ENCODE measurements at places on chromosomes 12 and 14. TPM values are rescaled to one million over a fixed set of nuclear protein-coding genes. Genes with fewer than 3 reads are reported as not detected.

DNA sequence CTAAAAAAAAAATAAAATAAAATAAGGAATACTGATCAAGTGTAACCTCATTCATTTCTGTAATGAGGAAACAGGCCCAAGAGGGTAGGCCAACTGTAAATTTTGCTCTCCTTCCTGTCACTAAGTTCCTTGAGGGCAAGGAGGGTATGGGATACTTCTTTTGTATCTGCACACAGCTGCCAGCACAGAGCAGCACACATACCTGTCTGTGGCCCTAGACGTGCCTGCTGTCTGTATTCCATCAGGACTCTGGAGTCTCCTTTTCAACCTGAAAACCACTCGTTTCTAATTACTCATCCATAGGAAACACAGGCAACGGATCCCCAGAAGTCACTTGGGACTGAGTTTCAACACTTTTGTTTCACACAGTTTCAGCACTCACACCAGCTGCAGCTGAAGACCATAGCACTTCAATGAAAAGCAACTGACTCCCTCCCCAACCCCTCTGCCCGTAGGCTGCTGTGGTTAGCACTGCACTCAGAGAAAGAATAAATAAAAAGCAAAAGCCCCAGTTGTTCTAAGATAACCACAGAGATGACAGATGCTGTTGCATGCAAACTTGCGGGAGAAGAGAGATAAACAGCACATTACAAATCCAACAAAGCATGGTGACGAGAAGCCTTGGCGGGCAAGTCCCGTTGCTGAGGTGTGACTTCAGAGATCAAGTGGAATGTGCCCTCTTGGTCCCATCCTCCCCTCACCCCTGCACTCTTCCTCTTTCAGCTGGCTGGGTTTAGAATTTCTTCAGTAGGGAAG lies 24.9 kb downstream of the CRACR2A start:
- H3K36me3 ChIP-seq: peaks cover 5% of the 10 kb centered on the region
- DNase-seq: peak; percentile 46
- H3K4me3 ChIP-seq: no peak overlapping the region
- peak overlapping the region; percentile 50 for H3K27ac ChIP-seq
- no peaks in the 10 kb centered on the region for H3K27me3 ChIP-seq
- H3K4me1 ChIP-seq: peaks cover 22% of the 10 kb centered on the region

The ZFHX2 gene
- 0.43 TPM for total RNA-seq

DNA sequence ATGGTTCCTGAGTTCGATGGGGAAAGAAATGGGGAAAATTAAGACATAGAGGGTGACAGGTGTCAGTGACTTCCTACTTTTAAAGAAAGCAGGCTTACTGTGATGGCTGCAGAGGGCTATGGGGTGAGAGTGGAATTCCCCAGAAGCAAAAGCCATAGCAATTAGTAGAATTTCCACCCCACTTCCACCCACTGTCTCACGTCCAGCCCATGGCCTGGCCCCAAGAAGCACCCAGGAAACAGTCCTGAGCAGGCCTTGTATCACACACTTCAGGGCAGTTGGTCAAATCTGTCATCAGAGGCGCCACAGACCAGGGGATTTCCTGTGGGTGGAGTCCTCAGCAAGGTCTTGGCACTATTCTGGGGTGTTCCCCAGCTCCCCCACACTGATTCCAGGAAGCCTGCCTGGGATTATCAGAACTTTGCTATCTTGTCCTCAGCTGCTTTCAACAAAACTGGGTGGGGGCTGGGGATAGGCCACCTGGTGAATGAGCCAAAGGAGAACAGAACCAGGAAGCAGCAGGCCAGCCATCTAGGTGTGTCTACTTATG lies 120.1 kb upstream of the CCND2 start:
- peak; percentile 46 for DNase-seq
- no peak overlapping the region for H3K4me3 ChIP-seq
- no peaks in the 10 kb centered on the region for H3K27me3 ChIP-seq
- H3K27ac ChIP-seq: no peak overlapping the region

DNA sequence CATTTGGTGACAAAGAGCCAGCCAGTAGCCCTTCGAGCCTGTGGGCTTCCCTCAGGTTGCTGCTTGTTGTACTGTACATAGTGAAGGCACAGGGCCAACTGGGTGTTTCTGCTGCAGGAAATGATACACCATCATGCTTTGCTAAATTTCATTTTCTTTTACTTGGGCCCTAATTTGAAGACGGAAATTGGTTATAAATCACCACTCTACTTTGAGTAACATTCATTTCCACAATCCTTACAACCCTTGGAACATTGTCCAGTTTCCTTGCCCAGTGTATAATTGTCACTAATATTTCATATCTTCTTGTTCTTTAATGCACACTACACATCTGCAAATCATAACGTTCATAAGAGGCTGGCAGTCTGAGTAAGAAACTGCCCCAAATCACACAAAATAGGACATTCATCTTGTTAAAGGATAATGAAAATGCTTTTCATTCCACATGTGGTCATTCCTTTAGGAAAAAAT lies 30.2 kb downstream of the MSRB3 start:
- DNase-seq: peak; percentile 44
- no peaks in the 10 kb centered on the region for H3K36me3 ChIP-seq

- H3K4me3 ChIP-seq: no peak overlapping the region
- H3K27me3 ChIP-seq: no peaks in the 10 kb centered on the region
- no peaks in the 10 kb centered on the region for H3K4me1 ChIP-seq
- H3K27ac ChIP-seq: no peak overlapping the region
- DNase-seq: no peak
- H3K36me3 ChIP-seq: no peaks in the 10 kb centered on the region
These were observed 358.0 kb downstream of the RGS6 start for GRCh38 chr14:72290241-72290640.

- no peaks in the 10 kb centered on the region for H3K36me3 ChIP-seq
- no peaks in the 10 kb centered on the region for H3K4me1 ChIP-seq
- no peak overlapping the region for H3K27ac ChIP-seq
- DNase-seq: no peak
- H3K4me3 ChIP-seq: no peak overlapping the region
These were observed 267.3 kb upstream of the PDE3A start for GRCh38 chr12:20101046-20101445.

The ARF3 gene
- total RNA-seq: 42.4 TPM

DNA sequence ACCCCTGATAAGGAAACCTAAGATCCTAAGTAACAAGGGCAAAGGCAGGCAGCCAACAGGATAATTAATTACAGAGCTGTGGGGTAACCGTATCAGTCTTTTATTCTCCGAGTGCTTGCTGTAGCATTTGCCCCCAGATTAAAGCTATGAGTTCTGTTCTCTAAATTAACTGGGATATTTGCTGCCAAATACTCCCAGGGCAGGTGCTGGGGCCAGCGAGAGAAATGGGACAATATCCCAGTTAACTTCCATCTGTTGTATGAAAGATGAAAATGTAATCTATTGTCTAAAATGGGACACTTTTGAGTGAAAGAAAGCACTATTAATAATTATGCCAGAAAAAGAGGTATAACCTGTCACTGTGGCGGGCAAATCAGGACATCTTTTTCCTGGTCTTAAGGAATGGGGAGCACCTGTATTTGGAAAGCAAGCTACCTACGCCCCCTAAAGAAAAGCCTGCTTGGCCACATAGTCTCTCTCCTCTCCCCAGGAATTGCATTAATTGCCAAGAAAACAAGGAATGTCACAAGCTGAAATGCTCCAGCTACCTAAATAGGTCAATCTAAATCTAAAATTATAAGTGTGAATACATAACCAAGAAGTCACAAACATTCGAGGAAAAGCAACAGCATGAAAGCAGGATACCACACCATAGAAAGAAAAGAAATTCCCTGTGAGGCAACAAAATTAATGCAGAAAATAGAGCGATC lies 26.7 kb upstream of the CFAP54 start:
- H3K27me3 ChIP-seq: no peaks in the 10 kb centered on the region
- no peaks in the 10 kb centered on the region for H3K4me1 ChIP-seq
- no peaks in the 10 kb centered on the region for H3K36me3 ChIP-seq
- no peak for DNase-seq
- H3K4me3 ChIP-seq: no peak overlapping the region

The EML5 gene
- total RNA-seq: 10.3 TPM

The TMPO gene
- 209 TPM for total RNA-seq

GRCh38 chr12:46898152-46898931 lies 72.5 kb upstream of the SLC38A4 start:
- H3K27ac ChIP-seq: no peak overlapping the region
- no peaks in the 10 kb centered on the region for H3K36me3 ChIP-seq
- H3K27me3 ChIP-seq: no peaks in the 10 kb centered on the region

- H3K4me3 ChIP-seq: no peak overlapping the region
- H3K27me3 ChIP-seq: no peaks in the 10 kb centered on the region
- DNase-seq: no peak
- H3K4me1 ChIP-seq: no peaks in the 10 kb centered on the region
- H3K27ac ChIP-seq: no peak overlapping the region
These were observed 264.4 kb downstream of the EFCAB11 start for GRCh38 chr14:89690139-89690538.

The B4GALNT1 gene
- 1.1 TPM for total RNA-seq

The BCL2L14 gene
- 32.7 TPM for total RNA-seq

The PZP gene
- not detected for total RNA-seq

DNA sequence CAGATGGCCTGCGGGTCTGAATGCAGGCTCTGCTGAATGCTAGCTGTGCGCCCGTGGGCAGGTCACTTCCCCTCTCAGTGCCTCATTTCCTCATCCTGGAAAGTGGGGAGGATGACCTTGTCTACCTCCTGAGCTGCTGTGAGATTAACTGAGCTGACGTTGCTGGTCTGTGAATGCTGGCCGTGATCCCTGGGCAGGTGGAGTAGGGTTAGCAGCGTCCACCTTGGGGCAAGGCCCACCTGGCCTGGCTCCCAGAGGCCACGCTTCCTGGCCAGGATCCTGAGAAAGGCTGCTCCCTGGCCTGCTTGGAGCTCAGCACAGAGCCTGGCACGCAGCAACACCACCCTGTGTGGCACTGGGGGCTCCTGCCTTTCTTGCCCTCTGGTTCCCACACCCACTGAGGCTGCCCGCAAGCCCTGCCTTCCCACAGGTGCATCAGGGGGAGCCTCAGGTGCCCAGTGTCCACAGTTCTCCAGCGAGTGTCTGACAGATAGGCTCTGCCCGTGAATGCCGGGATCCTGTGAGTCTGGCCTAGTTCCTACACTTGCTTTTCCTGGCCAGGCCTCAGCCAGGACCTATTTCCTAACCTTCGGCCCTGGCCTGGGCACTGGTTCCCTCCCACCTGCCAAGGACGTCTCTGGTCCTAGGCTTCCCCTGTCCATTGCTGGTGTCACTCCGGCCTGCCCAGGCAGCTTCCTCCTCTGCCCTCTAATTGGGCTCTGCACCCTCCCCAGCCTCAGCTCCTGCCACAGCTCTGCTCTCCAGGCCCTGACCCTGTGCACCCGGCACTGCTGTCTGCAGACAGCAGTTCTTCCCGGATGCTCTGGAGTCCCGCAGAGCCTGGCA lies 37.2 kb upstream of the TDRD9 start:
- peak overlapping the region; percentile 87 for H3K27ac ChIP-seq

The CCDC196 gene
- total RNA-seq: not detected

DNA sequence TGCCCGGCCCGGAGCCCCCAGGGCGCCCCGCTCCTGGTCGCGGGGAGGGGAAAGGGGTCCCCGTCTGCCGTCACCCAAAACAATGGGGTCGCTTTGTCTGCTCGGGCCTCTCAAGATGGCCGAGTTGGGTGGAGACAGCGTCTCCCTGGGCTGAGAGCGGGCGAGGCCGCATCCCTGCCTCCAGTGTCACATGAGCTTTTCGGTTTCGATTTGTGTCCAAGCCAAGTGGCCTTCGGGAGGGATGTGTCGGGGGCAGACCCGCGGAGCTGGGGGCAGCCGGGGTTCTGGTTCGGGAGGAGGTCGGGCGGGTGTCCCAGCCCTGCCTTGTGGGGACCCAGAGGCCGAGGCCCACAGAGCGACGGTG lies 790 bp downstream of the DYNC1H1 start:
- H3K4me1 ChIP-seq: peaks cover 84% of the 10 kb centered on the region
- peak overlapping the region; percentile 99 for H3K4me3 ChIP-seq
- H3K27ac ChIP-seq: peak overlapping the region; percentile 96
- peak; percentile 91 for DNase-seq
- peaks cover 13% of the 10 kb centered on the region for H3K36me3 ChIP-seq
- H3K27me3 ChIP-seq: no peaks in the 10 kb centered on the region

GRCh38 chr14:78764645-78765044 lies 594.5 kb downstream of the NRXN3 start:
- H3K27me3 ChIP-seq: no peaks in the 10 kb centered on the region
- H3K36me3 ChIP-seq: no peaks in the 10 kb centered on the region
- H3K4me1 ChIP-seq: no peaks in the 10 kb centered on the region

- peaks cover 10% of the 10 kb centered on the region for H3K4me1 ChIP-seq
- no peak overlapping the region for H3K27ac ChIP-seq
- H3K36me3 ChIP-seq: no peaks in the 10 kb centered on the region
- no peaks in the 10 kb centered on the region for H3K27me3 ChIP-seq
- no peak overlapping the region for H3K4me3 ChIP-seq
- DNase-seq: no peak
These were observed 372.2 kb downstream of the EGLN3 start for GRCh38 chr14:33578461-33579216.

The FICD gene
- total RNA-seq: 2.3 TPM

GRCh38 chr12:29858270-29858786 lies 74.6 kb upstream of the TMTC1 start:
- no peak overlapping the region for H3K27ac ChIP-seq
- no peaks in the 10 kb centered on the region for H3K27me3 ChIP-seq
- no peak overlapping the region for H3K4me3 ChIP-seq
- no peak for DNase-seq

DNA sequence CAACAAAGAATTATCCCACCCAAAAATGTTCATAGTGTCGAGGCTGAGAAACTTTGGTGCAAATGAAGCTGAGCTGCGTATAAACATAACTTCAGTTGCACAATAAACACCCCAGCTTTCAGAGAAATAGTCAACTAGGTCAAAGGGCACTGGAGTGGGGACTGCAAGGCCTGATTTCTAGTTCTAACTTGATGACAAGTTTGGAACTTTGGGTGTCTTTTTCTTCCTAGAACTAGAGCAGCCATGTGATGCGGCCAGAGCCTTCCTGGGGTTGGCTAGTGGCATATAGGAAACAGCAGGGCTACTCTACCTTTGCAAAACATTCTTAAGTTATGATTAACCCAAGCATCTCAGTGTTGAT lies 298.4 kb upstream of the AMIGO2 start:
- no peaks in the 10 kb centered on the region for H3K27me3 ChIP-seq
- no peak for DNase-seq
- no peak overlapping the region for H3K4me3 ChIP-seq
- no peaks in the 10 kb centered on the region for H3K36me3 ChIP-seq
- H3K4me1 ChIP-seq: no peaks in the 10 kb centered on the region

GRCh38 chr12:22993609-22994315 lies 368.8 kb downstream of the ETNK1 start:
- no peaks in the 10 kb centered on the region for H3K27me3 ChIP-seq
- H3K4me1 ChIP-seq: no peaks in the 10 kb centered on the region
- no peak overlapping the region for H3K4me3 ChIP-seq
- no peak for DNase-seq
- no peaks in the 10 kb centered on the region for H3K36me3 ChIP-seq

DNA sequence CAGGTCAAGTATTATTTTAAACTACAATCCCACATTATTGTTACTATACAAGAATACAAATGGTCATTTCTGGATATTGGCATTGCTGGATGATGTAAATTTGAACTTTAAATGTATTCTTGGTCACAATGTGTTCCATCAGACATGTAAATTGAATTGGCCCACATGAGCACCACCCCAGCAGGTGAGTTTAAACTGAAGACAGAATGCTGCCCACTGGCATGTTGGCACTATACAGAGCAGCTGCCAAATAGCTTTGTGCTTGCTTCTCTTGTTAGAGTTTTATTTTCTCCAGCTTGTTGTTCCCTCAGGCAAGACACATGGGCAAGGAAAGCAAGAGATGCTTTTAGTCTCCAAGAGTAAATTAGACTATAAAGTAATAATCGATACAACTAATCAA lies 98.6 kb downstream of the C12orf50 start:
- H3K4me3 ChIP-seq: no peak overlapping the region
- H3K36me3 ChIP-seq: no peaks in the 10 kb centered on the region
- H3K27ac ChIP-seq: no peak overlapping the region
- no peak for DNase-seq
